ENCODE measurements at places on chromosomes 3 and 15.

DNA sequence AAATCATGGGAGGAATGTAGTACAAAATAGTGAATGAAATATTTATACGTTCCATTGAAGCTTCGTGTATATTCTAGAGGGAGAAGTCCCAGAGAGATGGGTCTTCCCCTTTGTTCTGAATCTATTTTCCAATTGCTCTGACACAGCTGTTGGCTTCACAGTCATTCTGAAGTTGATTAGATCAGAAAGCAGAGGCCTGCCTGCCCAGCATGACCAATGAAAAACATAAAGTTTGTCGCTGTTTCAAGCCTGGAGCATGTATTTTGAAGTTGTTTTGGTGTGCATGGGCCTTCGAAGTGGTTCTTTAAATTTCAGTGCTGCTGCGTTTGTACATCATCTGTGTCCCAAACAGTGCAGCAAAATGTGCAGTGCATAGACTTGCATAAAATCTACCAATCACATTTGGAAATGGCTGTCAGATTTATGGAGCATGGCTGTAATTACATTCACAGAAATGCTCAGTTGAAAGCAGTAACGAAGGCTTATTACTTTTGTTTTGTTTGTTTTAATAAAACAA lies 31.0 kb upstream of the RBMS3 start:
- no peak for DNase-seq

DNA sequence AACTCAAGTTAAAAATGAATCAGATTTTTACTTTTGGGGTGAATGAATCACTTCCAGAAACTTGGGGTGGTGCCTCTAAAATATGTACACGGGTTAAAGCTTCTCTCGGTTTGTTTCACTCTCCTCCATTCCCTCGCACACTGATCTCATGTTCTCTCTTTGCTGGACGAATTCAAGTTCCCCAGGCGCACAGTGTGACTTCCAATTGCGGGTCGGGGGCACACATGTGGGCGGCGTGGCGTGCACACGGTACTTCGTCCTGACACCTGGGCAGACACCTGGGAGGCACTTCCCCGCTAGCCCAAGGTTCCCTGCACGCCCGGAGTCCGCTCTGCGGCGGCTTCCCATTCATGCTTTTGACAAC lies 692 bp downstream of the SCAANT1 start:
- no peak for DNase-seq

DNA sequence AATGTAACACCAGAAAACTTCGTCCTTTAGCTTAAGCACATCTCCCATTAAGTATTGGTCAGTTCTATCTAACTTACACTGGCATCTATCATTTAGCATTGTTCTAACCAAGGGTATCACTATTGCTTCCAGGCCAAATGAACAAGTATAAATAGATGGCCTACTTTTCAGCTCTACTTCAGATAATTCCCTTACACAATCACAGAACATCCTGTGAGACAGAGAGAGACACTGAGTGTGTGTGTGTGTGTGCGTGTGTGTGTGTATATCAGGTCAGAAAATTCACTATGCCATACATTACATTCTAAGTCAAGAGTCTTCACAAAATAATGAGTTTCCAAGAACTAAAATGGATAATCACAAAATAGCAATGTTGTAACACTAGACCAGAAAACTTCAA lies 39.1 kb downstream of the SCAPER start:
- DNase-seq: no peak

GRCh38 chr15:77786956-77787355 lies 154.2 kb upstream of the LINGO1 start:
- DNase-seq: no peak

- no peak for DNase-seq
Observed at GRCh38 chr15:55008421-55008820, 188.3 kb downstream of the RSL24D1 start.

Data from CD4-positive, alpha-beta T cell treated with Interleukin-1 beta for 1 hour (primary cell).